ENCODE measurements at places on chromosomes 1 and 21.

DNA sequence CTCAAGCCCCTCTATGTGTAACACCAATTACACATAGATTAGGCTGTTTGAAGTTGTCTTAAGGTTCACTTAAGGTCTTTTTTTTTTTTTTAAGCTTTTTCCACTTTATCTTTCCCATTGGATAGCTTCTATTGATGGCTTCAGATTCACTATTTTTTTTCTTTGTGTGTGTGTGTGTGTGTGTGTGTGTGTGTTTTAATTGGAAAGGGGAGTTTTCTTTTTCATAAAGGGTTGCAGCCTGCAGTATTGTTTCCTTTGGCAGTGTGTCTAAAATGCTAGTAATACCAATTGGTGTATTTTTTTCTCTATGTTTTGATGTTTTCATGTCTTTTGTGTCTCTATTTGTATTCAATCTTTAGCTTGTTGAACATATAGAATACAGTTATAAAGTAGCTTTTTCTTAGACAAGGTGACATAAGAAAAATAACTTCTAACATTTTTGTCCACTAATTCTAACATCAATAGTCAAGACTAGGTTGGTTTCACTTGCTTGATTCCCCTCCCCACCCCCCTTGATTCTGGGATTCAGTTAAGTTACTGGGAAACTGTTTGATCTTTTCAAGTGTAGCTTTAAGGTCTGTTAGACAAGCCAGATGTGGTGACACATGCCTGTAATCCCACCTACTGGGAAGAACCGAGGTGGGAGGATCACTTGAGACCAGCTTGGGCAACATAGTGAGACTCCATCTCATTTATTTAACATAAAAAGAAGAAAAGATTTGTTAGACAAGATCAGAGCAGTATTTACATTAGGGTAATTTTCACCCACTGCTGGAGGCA, 21.4 kb downstream of the PRRC2C start:
- DNase-seq = no peak

- no peak for DNase-seq
Observed at GRCh38 chr1:103373991-103374390, 151.5 kb upstream of the RNPC3 start.

- no peak for DNase-seq
Observed at GRCh38 chr1:239718997-239719628, 332.7 kb downstream of the CHRM3 start.

GRCh38 chr1:9112961-9113880, 15.7 kb downstream of the GPR157 start:
- no peak for DNase-seq

GRCh38 chr1:93783876-93784275, 95.1 kb downstream of the DNTTIP2 start:
- DNase-seq = no peak

DNA sequence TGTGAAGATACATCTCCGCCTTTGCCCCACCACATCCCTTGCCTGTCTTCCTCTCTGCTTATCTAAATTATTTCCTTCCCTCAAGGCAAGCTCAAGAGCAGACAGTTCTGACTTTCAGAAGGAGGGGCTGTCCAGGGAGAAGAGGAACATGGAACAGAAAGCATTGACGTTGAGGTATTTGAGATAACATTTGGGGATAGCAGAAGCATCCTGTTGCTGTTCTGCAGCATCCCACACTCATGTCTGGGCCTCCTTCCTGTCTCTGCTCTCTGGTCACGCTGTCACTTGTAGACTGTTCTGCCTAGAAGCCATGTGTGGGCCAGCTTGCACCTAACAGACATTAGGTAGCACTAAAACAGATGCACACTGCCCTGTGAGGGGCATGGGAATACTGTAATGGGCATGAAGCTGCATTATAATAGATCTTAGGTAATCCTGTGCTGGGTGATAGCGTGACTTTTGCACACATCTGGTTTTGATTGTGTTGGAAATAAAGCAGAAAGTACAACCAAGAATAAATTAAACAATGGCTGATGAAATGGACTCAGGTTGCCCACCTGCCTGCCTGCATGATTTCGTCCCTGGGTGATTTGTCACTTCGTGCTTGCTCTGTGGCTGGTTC, 660 bp upstream of the RD3 start:
- DNase-seq = no peak

DNA sequence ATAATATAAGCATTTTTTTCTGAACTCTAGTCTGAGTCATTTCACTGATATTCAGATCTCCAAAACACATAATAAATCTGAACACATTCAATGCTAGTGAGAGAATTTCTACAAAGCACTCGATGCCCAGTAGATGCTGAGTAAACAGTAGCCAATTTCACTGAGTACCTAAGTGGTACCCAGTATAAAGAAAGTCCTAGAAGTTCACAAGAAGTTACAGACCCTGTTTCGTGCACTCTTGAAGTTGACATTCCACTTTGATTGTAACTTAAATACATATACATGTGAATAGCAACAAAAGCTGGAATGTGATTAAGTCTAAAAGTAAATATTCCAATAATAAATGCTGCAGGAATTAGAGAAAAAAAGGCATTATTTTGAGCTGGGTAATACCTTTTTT, 33.2 kb upstream of the RGS2 start:
- no peak for DNase-seq

- no peak for DNase-seq
Observed at GRCh38 chr1:170415710-170416372, 116.1 kb upstream of the GORAB start.

DNA sequence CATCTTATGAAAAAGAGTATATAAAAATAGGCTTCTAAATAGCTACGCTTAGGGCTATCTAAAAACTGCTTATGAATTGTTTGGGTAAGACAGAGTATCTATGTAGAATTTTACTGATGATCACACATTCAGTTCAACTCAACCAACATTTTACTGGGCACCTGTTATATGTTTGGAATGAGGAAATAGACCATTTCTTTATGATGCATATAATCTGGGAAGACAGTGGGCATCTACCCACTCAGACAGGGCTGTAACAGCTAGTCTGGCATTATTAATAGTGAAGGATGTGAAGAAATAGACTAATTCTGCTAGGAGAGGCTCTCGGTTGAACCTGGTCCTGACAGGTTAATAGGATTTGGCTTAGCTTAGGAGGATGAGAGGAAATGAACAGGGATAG, 56.9 kb downstream of the TIAM1 start:
- no peak for DNase-seq

DNA sequence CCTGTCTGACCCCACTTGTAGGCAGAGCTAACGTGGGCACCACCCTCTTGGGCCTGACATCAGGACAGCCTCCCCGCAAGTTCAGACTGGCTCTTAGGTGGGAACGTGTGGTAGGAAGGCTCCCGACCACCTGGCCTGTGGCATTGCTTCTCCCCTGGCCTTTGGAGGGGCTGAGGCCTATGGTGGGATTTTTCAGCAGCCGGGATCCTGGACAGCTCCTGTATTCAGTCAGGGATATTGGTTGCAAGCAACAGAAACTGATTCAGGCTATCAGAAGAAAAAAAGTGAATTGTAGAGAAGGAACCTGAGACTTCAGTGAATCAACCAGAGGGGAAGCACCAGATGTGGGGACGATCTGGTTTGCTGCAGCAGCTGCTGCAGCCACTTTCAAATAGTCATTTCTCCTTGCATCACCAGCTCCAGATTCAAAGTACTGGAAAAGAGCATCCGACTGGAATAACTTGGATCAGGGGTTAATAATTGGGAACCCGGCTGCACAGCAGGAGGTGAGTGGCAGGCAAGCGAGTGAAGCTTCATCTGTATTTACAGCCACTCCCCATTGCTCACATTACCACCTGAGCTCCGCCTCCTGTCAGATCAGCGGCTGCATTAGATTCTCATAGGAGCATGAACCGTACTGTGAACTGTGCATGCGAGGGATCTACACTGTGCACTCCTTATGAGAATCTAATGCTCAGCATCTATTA, 5.9 kb downstream of the RNF186 start:
- DNase-seq = no peak

GRCh38 chr1:202081992-202082391, 40.7 kb upstream of the GPR37L1 start:
- no peak for DNase-seq

GRCh38 chr21:14600569-14601297, 54.6 kb upstream of the SAMSN1 start:
- no peak for DNase-seq

DNA sequence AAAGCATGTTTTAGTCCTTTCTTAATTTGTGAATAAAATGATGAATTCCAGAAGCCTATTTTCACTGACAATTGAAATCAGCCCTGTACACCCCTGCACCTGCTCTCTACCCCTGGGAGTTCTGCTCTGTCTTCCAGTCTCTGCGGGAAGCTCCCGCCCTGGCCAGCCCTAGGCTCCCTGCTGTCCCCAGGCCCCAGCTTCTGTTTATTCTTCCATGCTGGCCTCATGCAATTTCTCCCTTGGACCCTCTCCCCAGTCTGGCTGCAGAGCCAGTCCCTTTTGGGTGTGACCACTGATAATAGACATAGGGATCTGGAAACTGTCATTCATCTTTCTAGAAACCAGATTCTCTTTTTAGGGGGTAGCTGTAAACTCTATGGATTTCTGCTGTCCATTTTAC, 258.6 kb downstream of the GRIK3 start:
- DNase-seq = no peak

DNA sequence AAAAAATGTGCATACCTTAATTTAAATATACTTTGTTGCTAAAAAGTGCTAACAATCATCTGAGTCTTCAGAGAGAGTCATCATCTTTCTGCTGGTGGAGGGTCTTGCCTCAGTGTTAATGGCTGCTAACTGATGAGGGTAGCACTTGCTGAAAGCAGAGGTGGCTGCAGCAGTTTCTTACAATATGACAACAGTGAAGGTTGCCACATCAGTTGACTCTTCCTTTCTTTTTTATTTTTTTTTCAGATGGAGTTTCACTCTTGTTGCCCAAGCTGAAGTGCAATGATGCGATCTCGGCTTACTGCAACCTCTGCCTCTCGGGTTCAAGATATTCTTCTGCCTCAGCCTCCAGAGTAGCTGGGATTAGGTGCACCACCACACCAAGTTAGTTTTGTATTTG, 2.6 kb upstream of the CFAP45 start:
- DNase-seq = no peak

- no peak for DNase-seq
Observed at GRCh38 chr21:15015622-15016471, 49.0 kb downstream of the NRIP1 start.

- no peak for DNase-seq
Observed at GRCh38 chr21:42079008-42079938, 8.2 kb downstream of the UMODL1 start.

DNA sequence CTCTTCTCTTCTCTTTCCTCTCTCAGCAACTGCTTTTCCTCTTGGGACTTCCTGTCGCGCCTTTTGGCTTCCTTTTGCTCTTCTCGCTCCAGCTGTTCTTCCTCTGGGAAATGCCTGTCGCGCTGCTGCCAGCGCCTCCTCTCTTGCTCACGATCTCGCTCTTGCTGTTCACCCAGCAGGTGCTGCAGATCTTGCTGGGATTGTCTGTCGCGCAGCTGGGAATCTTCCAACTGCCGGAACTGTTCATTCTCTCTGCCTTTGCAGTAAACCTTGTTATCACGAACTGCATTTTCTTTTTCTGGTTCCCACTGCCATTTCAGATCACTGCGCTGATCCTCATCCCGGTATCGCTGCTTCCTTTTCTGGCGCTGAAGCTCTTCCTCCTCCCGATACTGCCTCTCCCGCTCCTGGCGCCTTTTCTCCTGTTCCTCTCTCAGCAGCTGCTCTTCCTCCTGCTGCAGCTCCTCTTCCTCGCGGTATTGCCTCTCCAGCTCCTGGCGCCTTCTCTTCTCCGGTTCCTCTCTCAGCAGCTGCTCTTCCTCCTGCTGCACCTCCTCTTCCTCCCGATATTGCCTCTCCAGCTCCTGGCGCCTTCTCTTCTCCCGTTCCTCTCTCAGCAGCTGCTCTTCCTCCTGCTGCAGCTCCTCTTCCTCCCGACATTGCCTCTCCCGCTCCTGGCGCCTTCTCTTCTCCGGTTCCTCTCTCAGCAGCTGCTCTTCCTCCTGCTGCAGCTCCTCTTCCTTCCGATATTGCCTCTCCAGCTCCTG, 5.8 kb downstream of the TCHH start:
- no peak for DNase-seq

- peak; percentile 73 for DNase-seq
Observed at GRCh38 chr1:234699795-234700665, 90.1 kb upstream of the IRF2BP2 start.

GRCh38 chr1:162991444-162991843, 77.7 kb upstream of the RGS4 start:
- no peak for DNase-seq

Measured in GM12865 (cell line).